ENCODE measurements at places on chromosomes 13 and 19.

GRCh38 chr19:7602240-7602934 lies 6.7 kb downstream of the CAMSAP3 start:
- no peak for DNase-seq

GRCh38 chr19:2042485-2043250 lies 8.4 kb downstream of the MKNK2 start:
- DNase-seq = no peak

DNA sequence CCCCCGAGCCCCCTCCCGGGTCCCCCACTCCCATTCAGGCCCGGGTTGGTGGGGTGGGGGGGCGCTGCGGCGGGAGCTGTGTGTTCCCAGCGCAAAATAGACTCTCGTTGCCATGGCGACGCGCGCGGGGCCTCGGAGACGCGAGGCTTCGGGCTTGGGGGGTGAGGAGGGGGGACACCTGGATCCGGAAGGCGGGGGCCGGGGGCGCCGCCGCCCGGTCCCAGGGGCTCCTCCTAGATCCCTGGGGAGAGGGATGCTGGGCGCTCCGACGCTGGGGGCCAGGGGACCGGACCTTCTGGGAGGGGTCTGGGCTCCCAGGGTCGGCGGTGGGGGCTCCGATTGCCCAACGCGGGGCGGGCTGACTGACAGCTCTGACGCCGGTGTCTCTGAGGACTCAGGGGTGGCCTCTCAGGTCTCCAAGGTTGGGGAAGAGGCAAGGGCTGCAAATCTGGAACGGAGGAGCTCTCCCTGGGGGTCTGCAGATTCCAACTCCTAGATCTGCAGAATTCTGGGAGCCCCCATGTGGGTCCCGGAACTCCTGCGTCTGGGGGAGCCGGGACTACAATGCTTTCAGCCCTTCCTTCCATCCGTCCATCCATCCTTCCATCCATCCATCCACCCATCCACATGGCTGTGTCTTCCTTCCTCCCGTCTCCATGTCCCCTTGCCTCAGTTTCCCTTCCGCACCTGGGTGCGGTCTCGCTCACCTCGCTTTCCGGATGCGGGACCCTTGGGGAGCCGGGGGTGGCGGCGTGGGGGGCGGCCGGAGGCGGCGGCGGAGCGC lies 9.1 kb upstream of the SHISA7 start:
- DNase-seq = peak; percentile 51

DNA sequence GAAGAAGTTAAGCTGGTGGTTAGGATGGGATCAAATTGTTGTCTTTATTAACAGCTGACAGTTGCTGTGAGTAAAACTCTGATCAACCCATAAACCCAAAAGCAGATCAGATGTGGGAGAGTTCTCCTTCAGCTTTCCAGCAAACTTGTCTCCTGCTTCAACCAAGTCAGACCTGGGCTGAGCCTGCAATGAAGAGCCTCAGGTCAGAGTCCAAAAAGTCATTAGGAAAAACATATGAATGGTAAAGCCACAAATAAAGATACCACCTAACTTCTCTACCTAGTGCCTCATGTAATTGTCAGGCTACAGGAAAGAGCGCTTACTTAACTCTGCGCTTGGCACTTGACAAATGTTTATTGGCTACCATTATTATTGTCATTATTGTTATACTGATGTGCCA lies 21.9 kb upstream of the UBE2L5 start:
- DNase-seq = no peak

- no peak for DNase-seq
Measured at GRCh38 chr13:37139356-37139755, 33.9 kb upstream of the CSNK1A1L start.

DNA sequence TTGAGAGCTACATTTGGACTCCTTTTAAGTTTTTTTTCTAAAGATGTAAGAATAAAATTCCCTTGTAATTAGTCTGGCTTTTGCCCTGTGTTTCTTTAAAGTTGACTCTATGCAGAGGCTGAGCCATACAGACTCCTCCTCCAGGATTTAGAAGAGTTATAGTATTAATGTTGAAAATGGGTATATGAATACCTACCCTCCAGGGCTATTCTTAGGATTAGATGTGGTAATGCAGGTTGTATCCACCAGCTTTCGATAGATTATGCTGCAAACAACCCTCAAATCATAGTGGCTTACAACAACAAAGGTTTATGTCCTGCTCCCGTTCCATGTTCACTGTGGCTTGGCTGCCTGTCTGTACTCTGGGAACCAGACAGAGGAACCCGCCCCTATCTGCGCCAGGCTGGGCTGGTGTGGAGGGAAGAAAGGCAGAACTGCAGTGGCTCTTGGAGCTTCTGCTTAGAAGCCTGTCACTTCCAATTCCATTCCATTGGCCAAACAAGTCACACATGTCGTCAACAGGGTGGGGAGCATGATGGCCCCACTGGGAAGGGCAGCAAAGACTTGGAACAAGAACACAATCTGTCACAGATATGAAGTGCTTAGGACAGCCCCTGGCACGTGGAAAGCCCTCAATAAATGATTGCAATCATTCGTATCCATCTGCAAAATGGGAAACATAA lies 290.8 kb downstream of the FOXO1 start:
- no peak for DNase-seq

DNA sequence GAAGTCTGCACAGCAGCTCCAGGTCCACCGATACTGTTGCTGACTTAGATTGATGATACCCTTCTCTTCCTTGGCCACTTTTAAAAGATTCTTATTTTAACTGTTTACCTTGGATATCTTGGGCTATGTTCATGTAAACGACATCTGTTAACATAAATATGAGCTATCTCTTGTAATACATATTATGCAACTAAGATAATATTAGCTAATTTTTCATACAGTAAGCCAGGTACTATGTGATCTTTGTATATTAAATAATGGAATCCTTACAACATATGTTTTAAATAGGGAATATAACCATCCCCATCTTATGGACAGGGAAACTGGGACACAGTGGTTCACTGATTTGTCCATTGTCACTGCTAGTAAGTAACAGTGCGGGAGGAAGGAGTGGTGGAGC lies 37.9 kb downstream of the TNFRSF19 start:
- DNase-seq = no peak

DNA sequence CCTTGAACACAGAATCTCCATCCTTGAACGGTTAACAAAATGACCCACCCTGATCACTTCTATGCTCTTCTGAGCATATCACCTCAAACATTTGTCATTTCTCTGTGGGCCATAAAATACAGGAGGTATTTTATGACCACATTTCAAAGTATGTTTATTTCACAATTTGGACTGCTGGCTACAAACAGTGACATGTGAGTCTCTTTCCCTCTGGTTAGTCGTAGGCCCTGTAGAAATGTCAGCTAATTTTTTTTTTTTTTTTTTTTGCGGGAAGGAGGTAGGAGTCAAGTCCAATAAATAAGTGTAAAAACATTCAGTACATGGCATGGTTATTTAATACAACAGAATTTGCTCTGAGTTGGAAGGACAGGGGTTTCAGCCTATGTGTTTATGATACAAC lies 70.7 kb downstream of the FOXO1 start:
- DNase-seq = no peak

GRCh38 chr19:7260161-7260560 lies 34.1 kb downstream of the INSR start:
- DNase-seq = no peak

GRCh38 chr13:73828811-73829210 lies 305.4 kb downstream of the KLF12 start:
- DNase-seq = peak; percentile 26

DNA sequence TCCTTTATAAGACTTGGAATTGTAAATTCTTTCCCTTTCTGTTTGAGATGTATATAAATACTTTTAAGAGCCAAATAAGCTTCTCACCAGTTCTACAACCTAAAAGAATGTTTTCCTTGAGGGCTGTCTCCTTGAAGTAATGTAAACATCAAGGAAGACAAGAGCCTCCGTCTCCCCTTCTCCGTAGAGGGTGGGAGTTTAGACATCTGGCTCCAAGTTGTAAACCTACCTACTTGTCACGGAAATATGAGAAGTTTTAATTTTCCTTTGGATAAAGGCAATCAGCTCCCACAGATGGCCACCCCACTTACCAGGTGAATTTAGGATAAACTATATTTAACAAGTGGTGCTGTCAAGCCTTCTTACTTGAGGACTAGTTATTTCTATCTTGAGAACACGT lies 237.9 kb downstream of the NALCN start:
- no peak for DNase-seq

- DNase-seq = peak; percentile 21
Measured at GRCh38 chr19:34475026-34475974, 6.3 kb upstream of the WTIP start.

GRCh38 chr19:47161876-47162489 lies 31.3 kb downstream of the SAE1 start:
- DNase-seq = no peak

GRCh38 chr19:56105090-56105701 lies 15.9 kb downstream of the ZNF787 start:
- DNase-seq = peak; percentile 88

DNA sequence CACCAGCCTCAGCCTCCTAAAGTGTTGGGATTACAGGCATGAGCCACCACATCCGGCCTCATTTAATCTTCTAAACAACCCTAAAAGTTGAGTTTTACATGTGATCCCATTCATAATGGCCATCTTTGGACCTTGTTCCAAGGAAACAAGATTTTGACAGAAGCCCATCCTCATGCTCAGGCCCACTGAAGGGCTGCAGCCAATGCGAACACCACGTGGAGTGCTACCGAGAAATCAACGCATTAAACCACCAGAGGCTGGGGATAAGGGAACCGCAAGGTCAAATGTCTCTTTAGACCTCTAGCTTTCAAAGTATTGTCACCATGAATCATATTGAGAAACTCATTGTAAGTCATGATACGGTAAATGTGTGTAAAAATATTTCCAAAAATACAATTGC lies 49.4 kb upstream of the DOCK9 start:
- DNase-seq = no peak

DNA sequence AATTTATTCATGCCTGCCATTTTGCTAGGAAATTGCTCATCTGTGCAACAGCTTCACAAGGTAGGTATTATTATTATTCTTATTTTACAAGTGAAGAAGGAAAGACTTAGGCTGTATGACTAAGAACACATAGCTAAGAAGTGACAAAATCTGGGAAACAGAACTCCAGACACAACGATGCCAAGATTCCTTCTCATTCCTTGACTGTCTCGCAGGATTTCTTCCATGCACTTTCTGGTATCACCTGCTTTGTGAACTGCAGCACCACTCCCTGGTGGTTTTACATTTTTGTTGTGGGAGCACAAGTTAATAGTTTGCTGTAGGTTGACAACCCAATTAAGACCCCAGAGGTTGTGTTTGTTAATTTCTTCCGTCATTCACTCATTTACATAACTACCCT lies 188.5 kb downstream of the LACC1 start:
- DNase-seq = no peak

- peak; percentile 10 for DNase-seq
Measured at GRCh38 chr13:112943309-112944125, 25.5 kb upstream of the MCF2L start.

DNA sequence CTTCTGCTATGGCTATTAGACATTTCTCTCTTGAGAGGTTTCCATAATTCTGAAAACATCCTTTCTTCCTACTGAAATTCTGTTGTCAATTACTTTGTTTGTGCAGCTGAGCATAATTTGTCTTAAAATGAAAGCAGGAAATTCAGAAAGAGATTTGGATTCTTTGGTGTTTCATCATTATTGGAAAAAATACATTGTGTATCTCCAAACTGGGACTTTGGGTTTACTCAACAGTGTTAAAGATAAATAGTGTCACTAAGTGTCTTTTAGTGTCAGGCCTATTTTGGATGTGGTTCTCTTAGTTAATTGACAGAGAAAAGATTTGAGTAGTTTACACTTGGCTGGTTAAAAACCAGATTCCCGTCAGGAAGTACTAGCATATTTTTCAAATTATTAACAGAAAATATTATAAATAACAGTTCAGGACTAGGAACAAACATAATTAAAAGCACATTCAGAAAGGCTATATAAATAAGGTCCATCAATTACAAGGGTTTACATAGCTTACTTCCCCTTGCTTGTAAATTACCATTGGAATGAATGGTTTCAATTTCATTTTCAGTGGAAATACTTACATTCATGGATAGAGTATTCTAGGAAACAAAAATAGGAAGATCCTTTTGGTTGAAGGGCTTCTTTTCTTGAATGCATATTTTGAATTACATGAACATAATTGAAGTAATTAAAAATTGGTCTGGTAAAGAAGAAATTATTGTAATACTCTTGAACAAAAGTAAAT lies 483.1 kb downstream of the GPC6 start:
- no peak for DNase-seq

DNA sequence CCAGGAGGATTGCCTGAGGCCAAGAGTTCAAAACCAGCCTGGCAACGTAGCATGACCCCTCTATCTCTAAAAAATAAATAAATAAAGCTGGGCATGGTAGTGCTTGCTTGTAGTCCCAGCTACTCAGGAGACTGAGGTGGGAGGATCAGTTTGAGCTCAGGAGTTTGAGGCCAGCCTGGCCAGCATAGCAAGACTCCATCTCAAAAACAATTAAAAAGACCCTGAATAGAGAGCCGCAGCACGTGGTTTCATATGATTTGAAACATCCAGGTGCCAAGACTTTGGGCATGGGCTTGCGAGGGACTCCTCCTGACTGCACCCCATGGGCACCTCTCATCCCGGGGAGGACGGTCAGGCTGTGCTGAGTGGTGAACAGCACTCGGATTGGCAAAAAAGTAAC lies 63.9 kb downstream of the ZIC5 start:
- no peak for DNase-seq

GRCh38 chr19:6252066-6252465 lies 27.7 kb downstream of the MLLT1 start:
- DNase-seq = no peak

- peak; percentile 60 for DNase-seq
Measured at GRCh38 chr19:20167651-20168122, 673 bp downstream of the ZNF486 start.

GRCh38 chr19:34461375-34462100 lies 20.0 kb upstream of the WTIP start:
- no peak for DNase-seq

GRCh38 chr13:85194482-85194881 lies 604.7 kb downstream of the SLITRK6 start:
- no peak for DNase-seq

DNA sequence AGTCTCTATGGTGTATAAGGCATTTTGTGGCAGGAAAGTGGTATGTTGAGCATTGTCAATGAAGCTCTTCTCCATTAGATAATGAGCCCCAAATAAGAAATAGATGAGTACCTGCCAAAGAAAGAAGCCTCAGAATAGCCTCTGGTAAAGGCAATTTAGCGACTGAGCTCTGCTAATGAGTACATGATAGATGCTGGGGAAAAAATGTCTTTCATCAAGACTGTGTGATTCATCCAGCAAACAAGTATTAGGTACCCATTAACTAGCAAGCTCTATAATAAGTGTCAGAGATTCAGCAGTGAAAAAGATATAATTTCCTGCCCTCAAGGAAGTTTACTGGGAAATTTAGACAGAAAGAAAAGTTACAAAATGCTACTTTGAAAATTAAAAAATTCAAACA lies 294.6 kb downstream of the ITGBL1 start:
- DNase-seq = no peak

DNA sequence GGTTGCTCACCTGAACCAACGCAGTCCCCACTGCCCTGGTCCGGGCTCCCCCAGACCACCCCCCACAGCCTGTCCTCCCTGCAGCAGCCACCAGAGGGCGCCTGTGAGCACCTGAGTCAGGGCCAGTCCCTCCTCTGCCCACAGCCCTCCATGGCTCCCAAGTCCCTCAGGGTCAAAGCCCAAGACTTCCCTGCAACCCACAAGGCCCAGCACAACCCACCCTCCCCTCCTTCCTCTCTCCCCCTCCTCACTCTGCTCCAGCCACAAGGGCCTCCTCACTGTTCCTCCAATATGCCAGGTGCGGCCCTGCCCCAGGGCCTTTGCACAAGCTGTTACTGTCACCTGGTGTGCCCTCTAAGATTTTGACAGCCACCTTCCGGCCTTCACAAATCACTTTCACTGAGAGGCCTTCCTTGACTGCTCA lies 10.9 kb downstream of the GNA15 start:
- DNase-seq = peak; percentile 69

GRCh38 chr13:41459432-41460073 lies 2.2 kb downstream of the RGCC start:
- no peak for DNase-seq
